ENCODE measurements at places on chromosomes 12 and 14.

GRCh38 chr14:99586761-99587459 is 17.1 kb downstream of the CCDC85C start:
- no peak for DNase-seq

DNA sequence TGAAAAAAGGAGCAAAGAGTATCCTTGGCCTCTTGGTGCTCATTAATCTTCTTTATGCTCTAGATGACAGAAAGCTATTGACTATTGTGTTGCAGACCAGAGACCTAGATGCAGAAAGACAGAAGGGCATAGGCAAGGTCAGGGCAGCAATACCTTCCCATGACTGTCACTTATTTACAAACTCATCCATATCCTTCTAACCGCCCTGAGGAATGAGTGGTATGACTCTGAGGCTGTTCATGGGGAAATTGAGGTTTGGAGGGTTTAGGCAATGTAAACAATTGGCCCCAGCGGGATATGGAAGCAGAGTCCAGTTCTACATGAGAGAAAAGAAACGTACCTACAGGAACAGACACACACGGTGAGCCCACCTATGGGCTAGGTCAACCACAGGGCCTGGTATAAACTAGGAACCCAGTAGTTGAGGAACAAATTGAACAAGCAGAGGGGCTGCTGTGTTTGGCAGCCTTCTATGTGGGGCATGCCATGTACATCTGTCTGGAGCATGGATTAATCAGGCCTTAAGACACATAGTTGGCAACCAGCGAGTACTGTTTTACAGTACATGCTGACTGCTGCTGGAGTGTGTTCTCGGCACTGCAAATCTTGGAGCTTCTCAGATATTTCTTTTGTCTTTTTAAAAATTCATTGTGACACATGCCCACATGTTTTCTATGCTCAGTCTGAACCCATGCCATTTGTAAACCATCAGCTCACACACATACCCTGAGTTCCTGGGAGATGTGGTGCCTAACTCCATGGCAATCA is 159.7 kb upstream of the NTF3 start:
- DNase-seq: no peak

DNA sequence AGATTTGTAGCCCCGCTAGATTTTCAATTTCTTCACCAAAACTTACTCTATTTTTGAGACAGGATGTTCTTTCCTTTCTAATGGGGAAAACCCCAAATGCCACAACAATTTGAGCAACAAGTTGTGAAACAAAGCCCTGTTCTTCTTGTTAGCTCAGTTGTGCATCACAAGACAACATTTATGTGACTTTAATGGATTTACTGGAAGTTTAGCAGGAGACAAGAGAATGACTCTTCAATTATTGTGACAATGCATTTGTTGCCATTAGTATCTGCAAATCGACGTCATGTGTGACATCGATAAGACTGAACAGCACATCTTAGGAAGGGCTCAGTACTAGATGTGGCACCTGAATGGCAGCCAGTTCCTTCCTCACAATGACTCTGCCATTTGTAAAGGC is 1028.9 kb upstream of the TMEM132C start:
- no peak for DNase-seq

DNA sequence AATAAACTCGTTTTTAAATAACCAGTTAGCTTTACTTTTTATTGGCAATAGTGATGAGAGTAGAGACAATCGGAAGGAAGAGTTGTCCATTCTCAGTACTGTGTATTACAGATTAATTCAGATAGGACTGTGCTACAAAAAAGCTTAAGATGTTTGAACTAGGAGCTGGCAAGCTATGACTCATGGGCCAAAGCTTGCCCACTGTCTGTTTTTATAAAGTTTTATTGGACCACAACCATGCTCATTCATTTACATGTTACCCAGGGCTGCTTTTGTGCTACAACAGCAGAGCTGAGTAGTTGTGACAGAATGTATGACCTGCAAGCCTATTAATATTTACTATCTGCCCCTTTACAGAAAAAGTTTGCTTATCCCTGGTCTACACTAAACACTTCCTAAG is 19.4 kb downstream of the GNS start:
- no peak for DNase-seq

DNA sequence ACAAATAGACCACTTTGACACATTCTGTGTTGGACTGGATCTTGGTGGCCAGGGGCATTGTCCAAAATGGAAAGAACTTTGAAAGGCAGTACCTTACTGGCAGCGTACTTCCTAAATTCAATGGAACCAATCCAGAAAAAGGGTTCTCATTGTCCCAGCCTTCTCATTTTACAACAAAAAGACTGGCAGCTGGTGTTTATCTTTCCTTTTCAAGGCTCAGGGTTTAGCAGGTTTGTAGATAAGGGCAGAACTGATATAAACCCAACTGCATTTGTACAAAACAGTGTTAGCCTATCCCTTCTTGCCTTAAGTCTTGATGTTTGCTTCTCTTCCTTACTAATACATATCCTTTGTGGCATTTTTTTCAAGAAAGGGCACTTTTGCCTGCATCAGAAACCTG is 7.7 kb downstream of the THAP2 start:
- no peak for DNase-seq

- DNase-seq: no peak
Observed at GRCh38 chr12:76290963-76291859, 57.0 kb downstream of the BBS10 start.

GRCh38 chr12:6112004-6112403 is 12.5 kb downstream of the VWF start:
- DNase-seq: no peak

DNA sequence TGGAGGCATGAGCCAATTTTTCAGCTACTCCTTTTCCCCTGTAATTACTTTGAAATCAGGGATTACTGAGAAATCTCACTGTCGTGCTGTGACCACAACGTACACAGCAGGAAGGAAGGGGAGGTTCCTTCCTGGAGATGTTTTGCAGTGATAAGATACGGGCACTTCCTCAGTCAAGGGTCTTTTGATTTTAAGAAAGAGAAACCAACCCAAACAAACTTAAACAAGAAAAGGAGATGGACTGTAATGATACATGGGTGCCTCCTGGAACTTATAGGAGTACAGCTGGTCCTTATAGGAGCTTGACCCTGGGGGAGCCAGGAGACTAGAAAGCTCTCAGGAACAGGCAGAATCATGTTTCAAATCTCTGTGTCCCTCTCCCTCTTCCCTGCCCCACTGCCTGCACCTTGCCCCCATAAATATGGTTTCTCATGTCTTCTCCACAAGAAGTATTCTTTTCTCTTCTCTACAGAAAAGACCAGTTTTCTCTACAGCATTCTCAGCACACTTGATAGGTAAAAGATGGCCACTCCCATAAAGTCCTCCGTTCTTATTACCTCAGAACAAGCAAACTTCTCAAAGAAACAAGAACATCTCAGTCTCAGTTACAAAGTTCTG is 281.1 kb upstream of the AMIGO2 start:
- DNase-seq: no peak

DNA sequence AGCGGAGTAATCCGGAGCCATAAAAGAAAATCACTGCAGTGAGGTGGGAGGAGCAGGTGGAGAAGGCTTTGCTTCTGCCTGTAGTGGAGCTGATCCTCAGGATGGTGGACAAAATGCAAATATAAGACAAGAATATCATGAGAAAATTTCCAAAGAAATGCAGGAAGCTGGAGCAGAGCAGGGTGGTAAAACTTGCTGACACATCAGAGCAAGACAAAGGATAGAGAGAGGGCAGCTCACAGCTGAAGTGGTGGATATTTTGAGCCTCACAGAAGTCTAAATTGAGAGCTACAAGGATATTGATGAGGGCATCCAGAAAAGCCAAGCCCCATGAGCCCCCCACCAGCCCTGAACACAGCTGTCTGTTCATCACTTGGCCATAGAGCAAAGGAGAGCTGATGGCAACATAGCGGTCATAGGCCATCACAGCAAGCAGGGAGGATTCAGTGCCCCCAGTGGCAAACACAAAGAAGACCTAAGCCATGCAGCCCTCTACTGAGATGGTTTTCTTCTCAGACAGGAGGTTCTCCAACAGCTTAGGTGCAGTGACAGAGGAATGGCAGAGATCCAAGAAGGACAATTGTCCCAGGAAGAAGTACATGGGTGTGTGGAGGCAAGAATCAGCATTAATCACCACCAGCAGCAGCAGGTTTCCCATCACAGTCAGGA is 30.0 kb upstream of the ANP32D start:
- DNase-seq: no peak

- DNase-seq: no peak
Observed at GRCh38 chr14:60482743-60483142, 3.1 kb downstream of the C14orf39 start.
